Ammon's horn (tissue), 1 donor: ENCODE measurements at places on chromosomes 3 and 15.

- DNase-seq, result no peak
Measured at GRCh38 chr3:124063197-124063909, 71.4 kb upstream of the ROPN1 start.

- DNase-seq, result no peak
Measured at GRCh38 chr15:42020713-42021273, at the start of gene PLA2G4E. TSS of gene PLA2G4E (minus strand) at chr15:42021042. CDS start at chr15:42021030, 12 bp downstream.

GRCh38 chr3:45413172-45413765 is 24.9 kb downstream of the LARS2 start:
- no peak for DNase-seq

- DNase-seq, result no peak
Measured at GRCh38 chr15:92323525-92323924, 70.2 kb upstream of the ST8SIA2 start.

GRCh38 chr15:34682674-34683073 is 72.1 kb downstream of the GJD2 start:
- DNase-seq, result no peak

GRCh38 chr3:55246033-55246432 is 241.1 kb downstream of the WNT5A start:
- DNase-seq, result no peak

GRCh38 chr3:162366166-162366766 is 869.7 kb downstream of the OTOL1 start:
- no peak for DNase-seq
